ENCODE measurements at places on chromosomes 2 and 18.

DNA sequence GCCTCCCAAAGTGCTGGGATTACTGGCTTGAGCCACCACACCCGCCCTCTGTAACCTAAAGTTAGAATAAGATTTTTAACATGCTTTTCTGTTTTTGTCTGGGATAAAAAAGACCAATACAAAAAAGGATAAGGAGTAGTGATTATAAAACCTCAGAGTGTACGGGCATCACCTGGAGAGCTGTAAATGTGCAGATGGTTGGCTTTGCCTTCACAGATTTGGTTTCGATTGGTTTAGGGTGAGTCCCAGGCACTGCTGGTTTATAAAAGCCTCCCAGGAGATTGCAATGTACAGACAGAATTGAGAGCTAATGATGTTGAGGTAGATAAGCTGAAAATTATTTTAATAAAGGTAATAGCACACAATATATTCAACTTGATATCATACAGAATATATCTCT lies 289.7 kb upstream of the FSHR start:
- DNase-seq: no peak

DNA sequence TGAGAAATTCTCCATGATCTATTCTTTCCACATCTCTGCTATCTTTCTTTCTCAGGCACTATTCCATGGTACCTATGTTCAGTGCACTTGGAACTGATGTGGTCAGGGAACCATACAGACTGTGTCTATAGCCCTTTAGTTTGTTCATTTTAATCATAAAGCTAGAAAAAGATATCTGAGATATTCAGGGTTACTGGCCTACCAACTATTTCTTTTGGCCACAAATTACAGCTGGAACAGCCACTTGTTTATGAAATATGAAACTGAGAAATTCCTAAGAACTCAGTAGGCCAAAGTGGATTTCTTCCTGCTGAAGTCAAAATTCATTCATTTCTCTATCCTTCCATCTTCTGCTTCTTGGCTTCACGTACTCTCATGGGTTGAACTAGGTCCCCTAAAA lies 22.8 kb upstream of the LYPD1 start:
- DNase-seq: no peak

GRCh38 chr2:1306014-1306686 lies 107.1 kb upstream of the TPO start:
- DNase-seq: no peak

DNA sequence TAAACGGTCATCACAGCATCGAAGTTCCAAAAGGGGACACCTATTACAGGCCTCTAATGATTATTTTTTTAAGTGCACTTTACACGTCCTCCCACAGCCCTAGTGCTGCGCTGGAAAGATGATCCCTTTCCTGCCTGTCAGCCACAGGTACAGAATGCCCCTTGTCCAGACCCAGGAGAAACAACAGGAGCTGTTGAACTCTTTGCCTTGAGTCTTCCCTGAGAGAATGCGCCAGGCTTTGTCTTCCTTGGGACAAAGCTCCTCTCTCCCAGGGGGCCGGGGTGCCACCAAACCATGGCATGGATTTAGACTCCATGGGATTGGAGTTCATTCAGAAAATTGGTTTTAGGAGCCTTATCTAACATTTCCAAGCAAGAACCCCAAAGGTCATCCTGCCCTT lies 319.0 kb upstream of the SOX11 start:
- no peak for DNase-seq

- DNase-seq: no peak
Observed at GRCh38 chr2:161139098-161139987, 20.9 kb upstream of the TANK start.

DNA sequence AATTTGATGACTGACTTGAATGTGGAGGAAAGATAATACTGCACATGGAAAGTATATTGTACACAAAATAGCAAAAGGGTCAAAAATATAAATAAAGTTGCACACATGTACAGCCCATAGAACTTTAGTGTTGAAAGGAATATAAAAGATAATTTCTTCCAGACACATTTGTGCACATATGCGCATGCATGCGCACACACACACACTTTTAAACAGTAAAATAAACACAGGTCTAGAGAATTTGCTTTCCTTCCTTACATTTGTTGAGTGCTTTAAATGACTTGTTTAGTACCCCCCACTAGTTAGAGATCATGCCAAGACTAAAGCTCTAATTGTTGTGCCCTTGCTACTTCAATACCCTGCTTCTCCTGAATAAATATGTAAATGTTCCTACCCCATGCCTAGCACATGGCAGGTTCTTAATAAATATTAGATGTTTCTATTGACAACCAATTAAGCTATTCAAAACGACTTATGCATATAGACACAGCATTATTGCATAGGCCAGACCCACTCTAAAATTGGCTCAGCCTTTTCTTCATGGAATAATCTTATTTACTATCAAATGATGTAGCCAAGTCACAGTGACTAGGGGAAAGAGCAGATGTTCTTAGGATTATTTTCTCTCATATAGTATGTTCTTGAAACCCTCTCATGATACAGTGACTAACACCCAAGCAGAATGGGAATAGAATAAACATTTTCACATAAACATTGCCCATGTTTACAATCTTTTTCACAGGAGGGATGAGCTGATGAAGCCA lies 165.5 kb upstream of the ACVR2A start:
- DNase-seq: no peak

DNA sequence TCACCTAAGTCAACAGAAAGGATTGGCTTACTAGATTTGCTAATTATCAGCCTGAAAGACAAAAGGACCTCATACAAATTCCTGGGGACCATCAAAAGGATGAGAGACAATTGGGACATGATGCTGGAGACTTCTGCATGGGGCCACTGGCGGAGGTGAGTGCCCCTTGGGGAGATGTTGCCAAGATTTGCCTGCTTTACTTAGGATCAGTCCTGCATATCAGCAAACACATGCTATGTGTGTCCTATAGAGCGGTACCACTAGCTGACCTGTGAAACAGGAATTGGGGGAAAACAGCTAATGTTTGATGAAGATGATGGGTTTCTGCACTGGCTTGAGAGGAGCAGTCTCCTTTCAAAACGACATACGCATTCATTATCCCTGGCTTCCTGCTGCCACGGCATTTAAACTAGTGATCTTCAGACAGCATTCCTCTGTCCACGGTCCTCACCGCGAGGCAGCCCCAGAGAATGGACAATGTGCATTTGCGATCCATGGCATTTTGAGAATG lies 104.2 kb downstream of the TGIF1 start:
- DNase-seq: no peak

- DNase-seq: no peak
Observed at GRCh38 chr2:67070826-67071225, 326.3 kb upstream of the ETAA1 start.

GRCh38 chr2:121103960-121104359 lies 181.0 kb downstream of the TFCP2L1 start:
- DNase-seq: no peak

GRCh38 chr2:226906163-226906693 lies 70.4 kb downstream of the RHBDD1 start:
- DNase-seq: no peak

All from stimulated activated naive CD4-positive, alpha-beta T cell treated with Interleukin-2 at 50 U/mL for 16 hours (primary cell).